Amygdala (tissue), 56 donors: ENCODE measurements at places on chromosomes 13 and 19.

GRCh38 chr19:39470724-39471339 lies 9.8 kb upstream of the TIMM50 start:
- no peak for DNase-seq

DNA sequence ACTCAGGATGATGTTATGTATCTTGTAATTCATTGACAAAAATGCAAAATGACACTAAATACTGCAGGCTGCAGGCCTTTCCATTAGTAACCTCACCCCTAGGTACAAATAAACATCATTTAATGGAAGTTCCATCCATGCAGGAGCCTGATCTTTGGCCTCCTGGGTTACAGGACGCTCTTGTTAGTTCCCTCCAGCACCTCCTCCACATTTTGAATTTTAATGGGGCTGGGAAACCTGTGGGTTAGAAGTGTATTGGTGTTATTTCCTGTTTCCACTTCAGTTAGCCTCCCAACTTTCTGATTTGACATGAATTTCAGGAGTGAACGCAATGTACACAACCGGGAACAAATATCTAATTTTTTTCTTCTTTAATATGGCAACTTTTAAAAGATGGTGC lies 237.1 kb upstream of the ARGLU1 start:
- no peak for DNase-seq

DNA sequence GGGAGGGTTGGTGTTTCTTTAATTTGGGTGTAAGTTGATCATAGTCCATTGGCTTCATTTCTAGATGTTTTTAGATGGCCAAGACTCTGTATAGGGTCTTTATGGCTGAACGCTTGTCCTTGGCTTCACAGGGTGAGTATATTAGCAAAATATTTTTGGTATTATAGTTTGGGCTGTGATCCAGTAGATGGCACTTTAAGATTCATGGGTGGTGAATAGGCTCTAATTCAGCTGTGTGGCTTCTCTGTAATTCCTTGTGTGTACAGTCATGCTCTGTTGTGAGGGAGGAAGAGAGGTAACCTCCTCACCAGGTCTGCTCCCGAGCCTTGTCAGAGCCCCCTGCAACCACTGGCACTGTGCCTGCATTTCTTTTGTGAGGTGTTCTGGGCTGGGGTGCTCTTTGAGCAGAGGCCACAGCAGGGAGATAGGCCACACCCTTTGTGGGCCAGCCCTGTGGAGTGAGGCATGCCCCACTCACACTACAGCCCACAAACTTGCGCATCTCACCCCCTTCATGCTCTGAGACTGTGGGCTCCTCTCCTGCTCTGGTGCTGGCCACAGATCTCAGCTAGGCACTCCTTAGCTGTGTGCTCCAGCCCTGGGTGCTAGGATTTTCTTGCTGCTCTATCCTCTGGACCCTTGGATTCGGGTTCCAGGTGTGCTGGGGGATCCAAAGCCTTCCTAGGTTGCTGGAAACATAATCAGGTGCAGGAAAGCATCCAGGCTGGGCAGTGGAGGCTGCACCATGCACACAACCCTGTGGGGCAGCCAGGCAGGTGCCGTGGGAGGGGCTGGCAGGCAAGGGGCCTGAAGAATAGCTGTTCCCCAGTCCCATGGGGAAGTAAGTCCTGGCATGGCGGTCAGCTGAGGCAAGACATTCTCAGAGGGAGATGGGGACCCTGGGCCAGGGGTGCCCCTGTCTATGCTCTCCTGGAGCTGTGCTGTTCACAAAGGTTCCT lies 193.9 kb downstream of the GPC5 start:
- no peak for DNase-seq

- no peak for DNase-seq
Measured at GRCh38 chr19:48501494-48502349, 9.9 kb downstream of the LMTK3 start.

DNA sequence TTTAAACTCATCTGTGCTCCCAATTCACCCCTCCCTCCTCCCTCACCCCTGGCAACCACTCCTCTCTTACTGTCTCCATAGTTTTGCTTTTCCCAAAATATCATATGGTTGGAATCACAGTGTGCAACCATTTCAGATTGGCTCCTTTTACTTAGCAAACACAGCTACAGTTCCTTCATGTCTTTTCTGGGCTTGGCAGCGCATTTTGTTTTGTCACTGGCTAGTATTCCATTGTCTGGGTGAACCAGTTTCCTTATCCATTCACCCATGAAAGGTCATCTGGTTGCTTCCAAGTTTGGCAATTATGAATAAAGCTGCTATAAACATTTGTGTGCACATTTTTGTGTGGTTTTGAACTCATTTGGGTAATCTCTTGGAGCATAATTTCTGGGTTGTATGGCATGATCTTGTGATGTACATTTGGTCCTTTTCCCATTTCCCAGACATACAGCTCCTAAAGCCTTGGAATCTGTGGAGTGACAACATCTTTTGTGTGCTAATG lies 23.9 kb upstream of the GAS6 start:
- no peak for DNase-seq

- no peak for DNase-seq
Measured at GRCh38 chr13:74705438-74705837, 571.2 kb upstream of the KLF12 start.

GRCh38 chr13:103067751-103068555 lies 1.7 kb upstream of the SLC10A2 start:
- no peak for DNase-seq

DNA sequence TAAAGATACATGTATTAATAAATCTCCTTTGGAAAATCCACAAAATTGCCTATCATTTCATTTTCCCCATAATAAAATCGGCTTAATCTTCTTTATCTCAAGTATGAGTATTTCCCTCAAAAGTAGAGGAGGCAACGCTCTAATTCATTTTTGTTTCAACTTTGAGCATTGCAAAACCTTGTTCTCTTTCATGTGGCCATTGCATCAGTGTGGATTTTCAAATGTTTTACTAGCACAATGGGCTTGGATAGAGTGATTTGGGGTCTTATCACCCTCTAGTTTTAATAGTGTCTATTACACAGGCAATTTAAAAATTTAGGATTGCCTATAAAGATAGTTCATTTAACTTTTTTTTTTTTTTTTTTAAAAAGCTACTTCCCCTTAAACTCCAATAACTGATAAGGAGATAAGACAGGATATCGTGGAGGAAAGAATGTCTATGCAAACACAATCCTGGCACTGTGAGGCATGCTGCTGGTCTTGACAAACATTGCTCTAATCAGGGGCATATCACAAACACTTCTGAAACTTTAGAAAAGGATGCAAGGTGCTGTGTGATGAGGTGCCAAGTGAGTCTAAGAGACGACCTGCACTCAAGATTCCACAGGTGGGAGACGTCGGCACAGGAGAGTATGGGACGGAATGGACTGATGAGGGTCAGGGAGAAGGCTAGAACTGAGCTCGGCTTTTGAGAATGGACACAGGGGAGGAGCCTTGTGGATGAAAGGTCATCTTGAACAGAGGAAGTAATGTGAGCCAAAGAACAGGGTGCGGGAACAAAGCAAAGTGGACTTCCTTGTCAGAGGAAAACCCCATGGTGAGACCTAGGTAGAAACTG lies 199.7 kb downstream of the IRS2 start:
- no peak for DNase-seq

DNA sequence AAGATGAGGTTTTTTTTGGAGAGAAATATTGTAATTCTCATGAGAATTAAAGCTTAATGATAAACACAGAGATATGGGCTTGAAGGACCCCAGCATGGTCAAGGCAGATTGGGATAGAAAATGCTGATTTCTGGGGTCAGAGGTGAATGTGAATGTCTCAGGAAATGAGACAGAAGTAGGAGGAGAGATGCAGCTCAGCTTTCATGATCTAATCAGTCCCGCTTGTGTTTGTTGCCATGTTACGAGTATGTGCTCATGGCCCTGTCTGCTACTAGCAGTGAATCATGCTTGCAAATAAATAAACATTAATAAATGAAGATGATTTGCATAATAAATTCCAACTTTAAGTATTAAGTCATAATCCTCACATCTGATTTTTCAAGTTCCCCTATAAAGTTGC lies 23.0 kb upstream of the NDFIP2 start:
- no peak for DNase-seq

- no peak for DNase-seq
Measured at GRCh38 chr19:3699741-3700241, 477 bp downstream of the PIP5K1C start.

GRCh38 chr13:38804061-38804460 lies 117.2 kb downstream of the FREM2 start:
- DNase-seq = no peak

DNA sequence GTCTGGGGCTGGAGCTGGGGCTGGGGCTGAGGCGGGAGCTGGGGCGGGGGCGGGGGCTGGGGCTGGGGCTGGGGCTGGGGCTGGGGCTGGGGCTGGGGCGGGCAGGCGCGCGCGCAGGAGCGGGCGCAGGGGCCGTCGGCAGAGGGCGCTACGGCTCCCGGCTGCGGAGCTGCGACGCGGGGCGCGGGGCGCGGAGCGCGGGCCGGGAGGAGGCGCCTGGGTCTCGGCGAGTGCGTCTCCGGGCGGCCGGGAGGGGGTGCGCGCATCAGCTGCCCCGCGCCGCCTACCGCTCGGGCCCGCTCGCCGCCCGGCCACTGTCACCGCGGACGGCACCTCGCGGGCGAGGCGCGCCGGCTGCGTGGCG lies 422 bp upstream of the MTUS2 start:
- DNase-seq = no peak

DNA sequence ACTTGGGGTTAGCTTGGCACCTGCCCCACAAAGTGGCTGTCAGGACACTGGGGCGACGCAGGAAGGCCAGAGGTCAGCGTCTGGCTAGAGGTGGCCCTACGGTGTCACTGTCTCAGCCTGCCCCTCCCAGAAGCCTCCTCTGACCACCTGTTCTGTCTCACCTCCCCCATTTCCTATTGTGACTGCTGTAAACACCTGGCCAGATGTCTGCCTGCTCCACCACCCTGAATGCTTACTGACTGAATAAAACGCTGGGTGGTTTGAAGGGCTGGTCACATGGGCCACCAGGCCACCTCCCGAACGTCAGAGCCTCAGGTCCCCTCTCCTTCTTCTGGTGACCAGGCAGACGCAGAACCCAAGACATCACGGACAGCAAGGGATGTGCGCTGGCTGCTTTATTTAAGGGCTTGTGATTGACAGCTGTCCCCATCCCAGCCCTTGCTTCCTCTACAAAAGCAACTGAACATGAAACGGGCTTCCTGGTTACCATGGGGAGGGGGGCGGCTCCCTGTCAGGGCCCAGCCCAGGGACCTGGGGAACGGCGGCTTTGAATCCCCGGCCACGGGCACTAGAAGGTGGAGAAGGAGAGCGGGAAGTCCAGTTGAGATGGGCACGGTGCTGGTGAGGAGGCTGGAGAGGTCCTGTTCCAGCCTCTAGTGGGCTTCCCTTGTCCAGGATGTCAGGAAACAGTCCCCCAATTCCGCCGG lies 6.2 kb downstream of the ELOF1 start:
- DNase-seq = no peak

DNA sequence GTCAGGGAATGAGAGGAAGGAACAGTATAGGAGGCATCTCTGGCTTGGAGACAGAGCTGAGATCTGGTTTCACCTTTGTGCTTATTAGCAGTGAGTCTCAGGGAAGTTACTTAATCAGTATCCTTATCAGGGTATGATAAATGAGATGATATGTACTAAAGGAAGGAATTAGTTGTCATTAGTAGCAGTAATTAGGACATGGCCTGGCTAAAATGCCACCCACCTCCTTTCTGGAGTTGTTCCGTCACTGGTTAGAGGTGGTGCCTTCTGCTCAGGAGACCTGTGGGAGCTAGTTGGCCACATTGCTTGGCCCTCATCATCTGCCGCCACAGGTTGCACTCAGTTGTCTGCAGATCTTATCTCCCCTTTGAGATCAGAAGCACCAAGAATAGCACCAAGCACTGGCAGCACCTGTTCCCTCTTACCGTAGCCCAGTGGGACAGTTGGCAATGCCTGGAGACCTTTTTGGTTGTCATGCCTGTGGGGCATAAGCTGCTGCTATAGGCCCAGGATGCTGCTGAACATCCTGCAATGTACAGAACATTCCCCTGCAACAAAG lies 4.7 kb downstream of the GPATCH1 start:
- DNase-seq = no peak

DNA sequence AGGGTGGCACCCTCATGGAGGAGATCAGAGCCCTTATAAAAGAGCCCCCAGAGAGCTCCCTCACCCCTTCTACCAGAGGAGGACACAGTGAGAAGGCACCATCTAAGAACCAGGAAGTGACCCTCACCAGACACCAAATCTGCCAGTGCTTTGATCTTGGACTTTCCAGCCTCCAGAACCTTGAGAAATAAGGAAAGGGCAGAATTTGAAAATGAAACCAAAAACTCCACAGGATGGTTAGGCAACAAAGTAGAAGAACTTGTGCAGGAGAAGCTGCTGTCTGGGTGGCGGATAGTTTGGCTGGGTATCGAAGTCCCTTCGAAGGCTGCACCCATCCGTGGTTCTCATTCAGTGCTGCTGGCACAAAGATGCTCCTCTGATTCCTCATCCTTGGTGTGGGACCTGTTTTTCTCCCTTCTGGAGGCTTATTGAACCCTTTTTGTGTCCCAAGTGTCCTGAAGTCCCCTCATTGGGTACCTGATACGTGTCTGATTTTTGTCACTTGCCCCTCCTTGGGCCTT lies 130.8 kb downstream of the KDM4B start:
- no peak for DNase-seq
